NCI-H187 (cell line): ENCODE measurements at places on chromosomes 13 and 19.
A peak's percentile ranks its signal among the peaks of the same experiment; 100 is the strongest.

DNA sequence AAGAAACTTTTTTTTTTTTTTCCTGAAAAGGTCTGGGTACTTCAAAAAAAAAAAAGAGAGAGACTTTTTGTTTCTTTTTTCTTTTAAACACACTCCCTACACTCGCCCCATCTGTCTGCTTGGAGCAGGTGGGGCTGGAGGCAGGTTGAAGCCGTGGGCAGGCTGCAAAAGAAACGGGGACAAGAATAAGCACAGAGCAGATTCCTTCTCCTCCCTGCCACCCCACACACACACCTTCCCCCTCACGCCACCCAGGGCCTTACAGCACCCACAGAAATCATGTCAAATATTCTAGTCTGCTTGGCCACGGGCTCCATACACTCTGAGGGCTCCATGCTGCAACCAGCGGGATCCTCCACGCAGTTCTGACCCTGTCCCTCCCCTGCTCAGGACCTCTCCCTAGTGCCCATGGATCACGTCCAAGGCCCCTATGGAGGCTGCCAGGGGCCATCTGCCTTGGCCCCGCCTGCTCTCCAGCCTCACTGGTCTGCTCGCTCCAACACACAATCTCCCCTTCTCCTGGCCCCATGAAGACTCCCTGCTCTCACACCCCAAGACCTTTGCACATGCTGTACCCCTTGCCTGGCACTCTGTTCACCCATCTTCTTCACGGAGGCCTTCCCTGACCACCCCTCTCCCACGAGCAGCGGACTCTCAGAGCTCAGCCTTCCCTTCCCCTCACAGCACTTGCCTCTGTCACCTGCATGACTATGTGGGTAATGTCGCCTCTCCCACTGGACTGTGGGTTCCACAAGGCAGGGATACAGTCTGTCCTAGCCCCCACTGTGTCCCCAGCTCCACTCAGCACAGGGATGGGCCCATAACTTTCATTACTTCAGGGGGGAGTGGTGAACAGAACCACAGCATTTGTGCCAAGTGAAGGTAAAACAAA lies 11.4 kb downstream of the AKT2 start:
- DNase-seq, result no peak

- no peak for DNase-seq
Measured at GRCh38 chr13:26560456-26560855, 3.0 kb downstream of the WASF3 start.

DNA sequence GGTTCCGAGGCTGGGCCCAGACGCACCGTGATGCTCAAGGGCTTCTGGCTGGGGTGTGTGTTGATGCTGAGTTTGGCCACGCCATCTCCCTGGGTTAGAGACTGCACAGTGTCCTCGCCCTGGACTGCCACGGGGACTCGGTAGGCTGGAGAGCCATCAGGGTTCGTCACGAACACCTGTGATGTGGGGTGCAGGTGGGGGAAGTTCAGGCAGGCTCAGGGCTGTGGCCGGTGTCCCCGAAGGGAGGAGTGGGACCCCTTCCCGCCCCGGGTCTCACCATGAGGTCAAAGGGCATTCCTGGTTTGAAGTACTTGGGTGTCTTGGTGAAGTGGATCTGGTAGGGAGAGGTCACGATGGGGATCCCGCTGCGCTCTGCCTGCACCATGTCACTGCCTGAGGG lies 8.2 kb downstream of the C3 start:
- no peak for DNase-seq

DNA sequence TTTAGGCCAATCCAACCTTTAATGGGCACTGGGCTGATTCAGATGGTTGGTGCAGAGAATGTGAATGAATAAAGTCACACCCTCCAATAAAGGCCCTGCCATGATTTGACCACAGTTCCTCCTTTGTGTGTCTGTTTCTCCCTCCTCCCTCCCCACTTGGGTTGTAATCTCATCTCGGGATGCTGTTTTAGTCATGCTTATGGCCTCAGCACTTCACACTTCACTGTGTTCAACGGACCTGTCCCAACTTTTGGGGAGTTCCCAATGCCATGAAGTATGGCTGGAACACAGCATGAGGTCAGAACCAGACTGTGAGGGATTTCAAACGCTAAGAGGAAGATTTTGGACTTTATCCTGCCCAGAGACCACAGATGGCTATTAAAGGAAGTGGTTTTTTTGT lies 5.6 kb upstream of the RAB8A start:
- no peak for DNase-seq

DNA sequence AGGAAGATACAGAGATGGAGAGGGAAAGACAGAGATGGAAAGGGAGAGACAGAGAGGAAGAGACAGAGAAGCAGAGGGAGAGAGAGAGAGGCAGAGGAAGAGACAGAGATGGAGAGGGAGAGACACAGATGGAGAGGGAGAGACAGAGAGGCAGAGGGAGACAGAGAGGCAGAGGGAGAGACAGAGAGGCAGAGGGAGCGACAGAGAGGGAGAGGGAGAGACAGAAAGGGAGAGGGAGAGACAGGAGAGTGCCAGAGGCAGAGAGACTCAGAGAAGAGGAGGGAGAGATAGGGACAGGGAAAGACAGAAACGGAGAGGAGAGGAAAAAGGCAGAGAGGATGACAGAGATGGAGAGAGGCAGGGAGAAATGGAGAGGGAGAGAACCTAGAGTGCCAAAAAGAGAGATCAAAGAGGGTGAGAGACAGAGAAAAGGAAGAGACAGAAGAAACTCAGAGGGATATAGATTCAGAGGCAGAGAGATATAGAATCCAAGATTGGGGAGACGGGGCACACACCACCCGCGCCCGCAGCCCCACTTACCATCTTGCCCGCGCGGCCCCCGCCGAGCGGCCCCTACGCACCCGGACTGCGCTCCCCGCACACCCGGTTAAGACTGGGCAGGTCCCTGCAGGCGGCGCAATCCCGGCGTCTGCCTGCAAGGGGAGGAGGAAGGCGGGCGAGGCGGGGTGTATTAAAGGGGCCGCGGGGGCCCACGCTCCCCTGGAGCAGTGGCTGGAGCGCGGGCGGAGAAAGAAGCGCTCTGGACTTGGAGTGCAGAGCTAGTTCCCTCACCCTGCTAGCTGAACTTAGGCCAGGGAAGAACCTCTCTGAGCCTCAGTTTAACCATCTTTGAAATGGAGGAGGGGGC lies 10.7 kb downstream of the TM6SF2 start:
- DNase-seq, result no peak

DNA sequence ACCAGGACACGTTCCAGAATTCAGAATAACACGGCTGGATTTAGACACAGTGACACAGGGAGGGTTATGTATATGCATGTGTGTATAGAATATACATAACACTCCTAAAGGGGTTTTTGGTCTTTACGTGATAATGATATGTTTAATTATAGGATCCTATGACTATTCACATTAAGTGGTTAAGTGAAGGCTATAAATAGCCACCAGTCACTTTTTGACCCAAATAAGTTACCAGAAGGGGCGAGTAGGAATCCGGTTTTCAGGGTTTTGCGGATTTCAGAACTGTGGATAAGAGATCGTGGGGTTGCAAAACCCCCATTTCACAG lies 6.9 kb downstream of the ANGPTL6 start:
- DNase-seq, result no peak

GRCh38 chr19:21396121-21396520 lies 812 bp upstream of the ZNF493 start:
- DNase-seq, result no peak

- no peak for DNase-seq
Measured at GRCh38 chr13:66992183-66992582, 238.0 kb downstream of the PCDH9 start.

DNA sequence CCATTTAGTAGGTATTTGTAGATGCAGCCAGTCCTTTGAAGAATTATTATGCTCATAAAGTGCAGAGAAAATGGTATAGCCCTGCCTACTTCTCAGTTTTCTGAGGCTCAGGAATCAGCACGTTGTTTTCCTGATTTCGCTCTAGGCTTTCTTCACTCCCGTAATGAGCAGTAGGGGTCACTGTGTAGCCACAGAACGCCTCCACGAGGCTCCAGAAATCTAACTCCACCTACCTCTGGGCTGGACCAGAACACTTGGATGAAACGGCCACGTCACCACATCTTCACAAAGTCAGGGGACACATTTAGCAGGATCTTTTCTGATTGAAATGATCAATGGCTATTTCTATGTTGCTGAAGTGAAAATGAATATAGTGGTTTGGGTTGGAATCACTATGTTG lies 49.8 kb upstream of the GTF3A start:
- peak; percentile 33 for DNase-seq
